HL-60 (cell line): ENCODE measurements at places on chromosomes 7 and 10.

DNA sequence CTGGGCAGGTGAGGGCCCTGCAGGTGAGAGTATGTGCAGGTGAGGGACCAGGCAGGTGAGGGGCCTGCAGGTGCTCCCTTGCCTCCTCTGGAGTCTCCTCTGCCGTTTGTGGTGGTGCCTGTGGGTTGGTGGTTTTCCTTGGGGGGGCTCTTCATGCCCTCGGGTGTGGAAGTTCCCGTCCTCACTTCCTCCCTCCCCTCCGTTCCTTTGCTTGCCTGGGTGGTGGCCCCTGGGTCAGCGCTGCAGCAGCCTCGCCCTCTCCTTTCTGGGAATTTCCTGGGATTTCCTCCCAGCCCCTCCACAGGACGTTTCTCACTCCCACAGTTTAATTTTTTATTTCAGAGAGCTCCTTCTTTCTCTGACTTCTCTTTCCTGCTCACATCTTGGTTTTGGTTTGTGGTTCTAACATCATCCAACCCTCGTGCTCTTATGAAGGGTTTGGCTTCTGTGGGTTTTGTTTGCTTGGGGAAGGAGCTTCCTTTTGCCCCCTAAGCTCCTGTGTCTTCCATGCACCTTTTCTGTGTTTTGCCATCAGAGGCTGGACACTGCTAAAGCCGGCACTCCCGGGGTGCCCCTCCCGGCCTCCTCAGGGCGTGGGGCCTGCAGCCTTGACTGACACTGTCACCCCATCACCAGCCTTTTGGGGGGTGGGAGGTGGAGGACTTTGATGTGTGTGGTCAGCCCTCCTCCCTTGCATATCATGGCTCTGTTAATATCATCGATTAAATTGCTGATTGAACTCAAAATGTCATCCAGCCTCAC is 29.2 kb upstream of the ADGRA1 start:
- DNase-seq, result peak; percentile 33

DNA sequence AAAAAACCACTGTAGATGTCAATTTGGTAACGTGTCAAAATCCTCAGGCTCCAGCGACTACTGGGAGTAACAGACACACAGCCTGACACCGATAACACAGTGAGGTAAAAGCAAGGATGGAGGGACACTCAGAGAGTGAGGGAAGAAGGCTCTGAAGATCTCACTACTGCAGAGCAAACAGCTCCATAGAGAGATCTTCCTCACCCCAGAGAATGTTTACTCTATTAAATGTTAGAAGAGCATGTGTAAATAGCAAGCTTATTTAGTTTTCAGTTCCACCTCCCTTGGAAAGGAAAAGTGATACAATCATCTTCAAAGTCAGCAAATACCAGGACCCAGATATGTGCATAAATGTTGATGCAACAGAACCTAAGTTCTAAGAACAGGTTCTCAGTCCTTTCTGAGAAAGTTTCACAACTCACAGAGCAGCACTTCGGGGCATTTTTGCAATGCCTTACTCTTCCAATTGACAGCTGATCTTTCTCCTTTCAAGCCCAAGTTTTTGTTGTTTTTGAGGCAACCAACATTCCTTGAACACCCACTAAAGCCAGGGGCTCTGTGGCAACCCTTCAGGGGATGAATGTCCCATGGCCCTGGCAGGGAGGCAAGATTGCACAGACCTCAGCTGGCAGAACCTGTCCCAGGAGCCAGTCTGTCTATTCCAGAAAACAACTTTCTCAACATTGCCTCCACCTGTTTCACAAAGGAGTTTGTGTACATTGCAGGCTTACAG is 177.4 kb downstream of the SFMBT2 start:
- no peak for DNase-seq

GRCh38 chr7:123994449-123994848 is 38.4 kb downstream of the TMEM229A start:
- no peak for DNase-seq

DNA sequence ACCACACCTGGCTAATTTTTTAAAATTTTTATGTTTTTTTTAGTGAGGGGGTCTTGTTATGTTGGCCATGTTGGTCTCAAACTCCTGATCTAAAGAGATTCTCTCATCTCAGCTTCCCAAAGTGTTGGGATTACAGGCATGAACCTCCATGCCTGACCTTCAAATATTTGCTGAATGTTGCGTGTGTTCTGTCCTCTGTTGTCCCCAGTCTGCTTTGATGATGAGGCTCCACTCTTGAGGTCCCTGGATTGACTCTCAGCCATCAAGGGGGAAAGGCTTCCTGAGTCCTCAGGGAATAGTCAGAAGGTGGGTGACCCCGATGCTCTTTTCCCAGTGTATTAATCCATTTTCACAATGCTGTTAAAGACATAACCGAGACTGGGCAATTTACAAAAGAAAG is 26.0 kb downstream of the LYZL2 start:
- DNase-seq, result no peak

DNA sequence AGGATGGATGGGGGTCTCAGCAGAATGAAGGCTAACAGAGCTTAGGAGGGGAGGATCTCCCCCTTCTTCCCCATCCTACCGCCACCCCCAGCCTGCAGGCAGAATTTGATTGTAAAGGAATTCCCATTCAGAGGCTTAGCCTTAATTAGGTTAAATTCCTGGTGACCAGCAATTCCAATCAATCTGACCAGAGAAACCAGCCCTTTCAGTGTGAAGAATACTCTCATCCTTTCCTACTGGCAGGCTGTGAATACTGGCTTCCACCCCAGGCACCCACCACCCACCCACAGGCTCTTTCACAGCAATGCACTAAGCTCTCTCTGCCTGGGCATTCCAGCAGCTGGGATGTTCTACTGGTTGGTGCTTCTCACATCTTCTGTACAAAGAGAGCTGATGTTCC is 137.9 kb upstream of the LYZL1 start:
- DNase-seq, result no peak

DNA sequence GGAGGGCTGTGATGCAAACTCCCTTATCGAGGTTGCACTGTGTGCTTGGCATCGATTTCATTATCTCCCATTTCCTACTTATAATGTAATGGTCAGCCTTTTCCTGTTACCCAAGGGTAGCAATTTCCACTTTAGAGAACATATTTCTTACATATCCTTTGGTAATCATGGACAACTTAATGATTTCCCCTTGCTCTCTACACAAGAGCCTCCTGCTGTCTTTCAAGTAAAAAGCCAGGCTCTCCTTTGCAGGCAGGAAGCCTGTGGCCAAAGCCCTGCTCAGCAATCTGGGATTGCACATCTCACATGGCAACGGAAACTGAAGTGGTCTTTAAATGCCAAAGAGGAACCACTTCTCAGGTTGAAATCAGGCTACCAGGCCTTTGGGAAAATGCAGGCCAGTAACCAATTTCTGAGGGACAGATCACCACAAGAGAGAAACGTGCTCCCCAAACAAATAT is 86.7 kb upstream of the IKZF1 start:
- DNase-seq, result no peak

DNA sequence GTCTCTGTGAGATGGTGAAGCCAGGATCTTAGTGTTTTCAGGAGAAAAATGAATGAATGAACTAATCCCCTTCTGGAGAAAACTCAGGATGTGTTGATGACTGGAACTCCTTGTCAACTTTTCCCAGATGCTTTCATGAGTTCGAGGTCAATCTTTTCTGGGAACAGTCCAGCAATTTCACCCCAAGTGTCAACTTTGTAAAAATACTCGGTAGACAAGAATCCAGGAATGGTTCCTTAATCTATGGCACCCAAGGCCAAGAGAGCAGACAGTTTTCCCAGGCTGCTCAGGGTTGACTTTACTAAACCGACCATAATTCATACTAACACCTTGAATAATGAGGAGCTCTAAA is 31.1 kb upstream of the LYZL1 start:
- DNase-seq, result no peak

DNA sequence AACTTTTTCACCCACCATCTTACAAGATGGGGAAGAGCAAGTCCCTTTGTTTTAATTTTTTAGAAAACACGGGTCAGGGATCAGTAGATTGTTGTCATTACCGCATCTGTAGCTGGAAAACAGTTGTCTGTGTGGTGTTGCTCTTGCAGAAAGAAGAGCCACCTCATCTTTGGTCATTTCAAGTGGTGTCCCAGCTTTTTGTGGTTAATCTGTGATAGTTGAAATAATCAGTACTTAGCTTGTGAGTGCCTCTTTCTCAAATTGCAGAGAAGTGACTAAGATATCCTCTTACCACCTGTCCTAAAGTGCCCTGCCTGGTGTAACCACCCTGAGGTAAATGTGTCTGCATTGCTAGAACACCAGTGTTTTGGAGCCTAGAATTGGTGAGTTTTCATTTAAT is 5.5 kb downstream of the PRPF18 start:
- no peak for DNase-seq

GRCh38 chr7:117278040-117278439 is 44.8 kb downstream of the WNT2 start:
- no peak for DNase-seq

DNA sequence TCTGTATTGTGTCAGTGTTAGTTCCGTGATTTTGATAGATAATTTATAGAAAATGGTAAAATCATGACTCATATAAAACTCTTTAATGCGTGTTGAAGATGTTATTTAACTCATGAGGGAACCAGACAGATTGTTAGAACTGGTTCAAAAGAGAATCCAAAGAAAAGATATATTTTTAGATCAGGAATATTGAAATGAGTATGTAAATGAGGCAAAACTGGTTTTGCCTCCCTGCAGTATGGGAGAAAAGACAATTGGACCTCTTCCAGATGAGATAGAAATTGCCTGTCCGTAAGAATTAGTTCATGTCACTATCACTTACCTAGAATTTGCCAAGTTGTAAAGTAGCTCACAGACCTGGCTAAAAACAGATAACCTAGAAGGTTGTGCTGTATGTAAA is 17.6 kb downstream of the CDC123 start:
- DNase-seq, result no peak

DNA sequence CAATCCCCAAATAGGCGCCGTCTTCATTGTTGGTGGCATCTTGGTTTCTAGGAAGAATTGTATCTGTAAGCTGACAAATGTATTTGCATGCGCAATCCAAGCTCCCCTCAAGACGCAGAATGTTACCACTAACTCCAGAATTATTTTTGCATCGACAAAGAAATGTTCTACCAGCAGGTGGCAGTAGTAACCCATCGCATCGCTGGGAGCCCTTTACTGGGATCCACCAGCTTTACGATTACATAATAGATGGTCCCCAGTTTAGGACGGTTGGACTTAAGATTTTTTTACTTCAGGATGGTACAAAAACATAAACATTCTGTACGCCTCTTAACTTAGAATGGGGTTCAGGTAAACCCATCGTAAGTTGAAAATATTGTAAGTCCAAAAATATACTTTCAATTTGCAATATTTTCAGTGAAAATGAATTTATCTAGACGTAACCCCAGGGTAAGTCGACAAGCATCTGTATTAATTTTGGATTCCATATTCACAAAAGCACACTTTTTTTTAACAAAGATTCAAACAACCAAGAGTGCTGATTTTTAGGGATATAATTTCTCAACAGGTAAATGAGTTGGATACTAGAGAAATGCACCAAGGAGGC is 114.0 kb upstream of the COBL start:
- peak; percentile 42 for DNase-seq

DNA sequence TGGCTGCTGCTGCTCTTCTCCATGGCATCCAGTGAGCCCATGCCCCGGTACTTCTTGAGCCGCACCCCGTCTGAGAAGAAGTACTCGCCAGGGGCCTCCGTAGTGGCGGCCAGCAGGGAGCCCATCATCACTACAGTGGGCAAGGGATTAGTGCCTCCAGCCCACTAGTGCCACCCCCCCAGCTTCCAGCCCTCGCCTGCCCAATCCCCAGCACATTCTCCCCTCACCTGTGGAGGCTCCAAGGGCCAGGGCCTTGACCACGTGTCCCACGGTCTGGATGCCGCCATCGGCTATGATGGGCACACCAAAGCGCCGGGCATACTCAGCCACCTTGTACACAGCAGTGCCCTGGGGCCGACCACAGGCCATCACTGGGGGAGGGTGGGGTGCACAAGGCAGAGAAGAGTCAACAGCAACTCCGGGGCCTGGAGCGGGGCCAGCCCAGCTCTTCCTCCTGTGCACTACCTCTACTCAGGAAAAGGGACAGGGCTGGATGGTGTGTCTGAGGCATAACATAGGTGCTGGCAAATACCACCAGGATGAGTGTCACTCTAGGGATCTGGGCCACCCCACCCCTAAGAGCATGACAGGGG is 14.8 kb downstream of the IMPDH1 start:
- DNase-seq, result no peak

DNA sequence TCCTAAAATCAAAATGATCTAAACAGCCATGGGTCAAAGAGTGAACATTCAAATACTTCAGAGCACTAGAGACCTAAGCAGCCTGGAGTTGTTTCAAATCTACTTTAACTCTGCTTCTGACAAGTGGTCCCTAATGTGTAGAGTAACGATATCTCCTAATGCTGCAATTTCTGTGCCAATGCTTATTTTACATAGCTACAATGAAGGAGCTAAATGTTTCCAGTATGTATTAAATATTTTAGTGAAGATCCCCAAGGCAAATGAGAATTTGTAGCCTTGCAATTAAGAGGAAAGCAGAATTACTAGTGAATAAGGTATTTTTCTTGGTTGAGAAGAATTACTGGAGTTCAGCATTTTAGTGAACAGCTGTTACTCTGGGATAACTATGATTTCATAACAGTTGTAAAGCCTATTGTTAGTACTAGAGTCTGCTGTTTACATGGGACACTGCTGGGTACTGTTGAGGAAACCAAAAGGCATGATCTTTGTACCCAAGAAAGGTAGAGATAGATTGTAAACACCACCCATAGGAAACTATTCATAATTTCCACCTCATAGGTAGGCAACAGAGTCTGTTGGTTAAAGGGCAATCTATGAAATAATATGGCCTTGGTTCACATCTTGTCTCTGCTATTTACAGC is 271.9 kb downstream of the PLXDC2 start:
- DNase-seq, result no peak

- DNase-seq, result peak; percentile 31
Observed at GRCh38 chr10:22605168-22605567, 109.2 kb downstream of the PIP4K2A start.

DNA sequence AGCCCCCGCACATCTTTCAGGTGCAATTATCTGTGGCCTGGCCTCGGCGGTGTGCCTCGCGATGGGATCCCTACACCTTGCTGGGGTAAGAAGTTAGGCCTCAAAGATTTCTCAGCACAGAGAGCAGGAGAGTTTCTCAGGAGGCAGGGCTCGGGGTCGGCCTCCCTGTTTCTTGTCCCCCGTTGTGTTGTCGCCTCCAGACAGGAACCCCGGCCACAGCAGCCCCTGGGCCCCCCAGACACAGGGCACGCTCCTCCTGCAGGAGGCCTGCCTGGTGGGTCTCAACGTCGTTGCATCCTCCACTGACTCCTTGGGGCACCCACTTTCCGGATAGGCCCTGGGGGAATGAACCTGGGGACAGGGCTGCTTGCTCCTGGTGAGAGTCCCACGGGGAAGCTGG is 229.1 kb upstream of the SHH start:
- no peak for DNase-seq
